ENCODE measurements at places on chromosomes 4 and X.

- DNase-seq: no peak
These were observed 39.3 kb downstream of the SYTL5 start for GRCh38 chrX:38045538-38046096.

GRCh38 chr4:41329361-41329760 is 72.6 kb downstream of the UCHL1 start:
- no peak for DNase-seq

DNA sequence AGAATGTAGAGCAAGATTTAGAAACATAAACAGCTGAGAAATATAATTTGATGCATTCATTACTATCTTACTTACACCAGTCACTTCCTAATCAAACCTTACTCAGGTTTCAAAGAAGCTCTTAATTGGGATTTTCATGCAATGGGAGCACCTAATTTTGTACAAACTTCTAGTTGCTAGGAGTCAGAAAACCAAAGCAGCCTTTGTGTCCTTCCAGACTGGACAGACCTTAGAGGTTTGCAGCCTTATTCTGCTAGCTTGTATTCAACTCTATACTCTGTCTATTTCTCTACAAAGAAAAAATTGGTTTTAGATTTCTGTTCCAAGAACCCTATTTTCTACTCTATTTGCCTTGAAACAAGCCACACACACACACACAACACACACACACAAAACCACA is 19.4 kb downstream of the GABRA2 start:
- DNase-seq: no peak

DNA sequence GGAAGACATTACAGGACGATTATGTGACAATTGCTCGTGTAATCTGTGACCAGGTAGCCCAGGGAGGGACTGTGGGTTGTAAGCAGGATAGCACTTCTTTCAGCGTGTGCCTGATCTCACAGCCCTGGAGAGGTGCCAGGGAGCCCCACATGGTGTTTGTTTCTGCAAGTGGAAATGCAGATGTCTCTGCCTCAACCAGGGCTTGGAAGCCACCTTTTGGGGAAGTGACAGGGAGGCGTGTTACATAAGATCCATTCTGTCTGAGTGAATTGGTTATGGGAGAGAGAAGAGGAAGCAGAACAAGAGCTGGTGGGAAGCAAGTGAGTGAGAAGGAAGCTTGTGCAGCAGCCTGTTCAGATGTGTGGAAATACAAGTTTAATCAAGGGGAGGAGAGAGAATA is 104.5 kb upstream of the GATB start:
- no peak for DNase-seq

DNA sequence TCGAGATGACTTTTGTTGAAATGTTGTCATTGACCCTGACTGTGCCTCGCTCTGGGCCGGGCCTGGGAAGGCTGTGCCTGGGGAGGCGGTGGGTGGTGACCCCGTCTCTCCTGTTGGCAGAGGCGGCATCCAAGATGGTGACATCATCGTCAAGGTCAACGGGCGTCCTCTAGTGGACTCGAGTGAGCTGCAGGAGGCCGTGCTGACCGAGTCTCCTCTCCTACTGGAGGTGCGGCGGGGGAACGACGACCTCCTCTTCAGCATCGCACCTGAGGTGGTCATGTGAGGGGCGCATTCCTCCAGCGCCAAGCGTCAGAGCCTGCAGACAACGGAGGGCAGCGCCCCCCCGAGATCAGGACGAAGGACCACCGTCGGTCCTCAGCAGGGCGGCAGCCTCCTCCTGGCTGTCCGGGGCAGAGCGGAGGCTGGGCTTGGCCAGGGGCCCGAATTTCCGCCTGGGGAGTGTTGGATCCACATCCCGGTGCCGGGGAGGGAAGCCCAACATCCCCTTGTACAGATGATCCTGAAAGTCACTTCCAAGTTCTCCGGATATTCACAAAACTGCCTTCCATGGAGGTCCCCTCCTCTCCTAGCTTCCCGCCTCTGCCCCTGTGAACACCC is 36.4 kb downstream of the HTRA3 start:
- DNase-seq: no peak

DNA sequence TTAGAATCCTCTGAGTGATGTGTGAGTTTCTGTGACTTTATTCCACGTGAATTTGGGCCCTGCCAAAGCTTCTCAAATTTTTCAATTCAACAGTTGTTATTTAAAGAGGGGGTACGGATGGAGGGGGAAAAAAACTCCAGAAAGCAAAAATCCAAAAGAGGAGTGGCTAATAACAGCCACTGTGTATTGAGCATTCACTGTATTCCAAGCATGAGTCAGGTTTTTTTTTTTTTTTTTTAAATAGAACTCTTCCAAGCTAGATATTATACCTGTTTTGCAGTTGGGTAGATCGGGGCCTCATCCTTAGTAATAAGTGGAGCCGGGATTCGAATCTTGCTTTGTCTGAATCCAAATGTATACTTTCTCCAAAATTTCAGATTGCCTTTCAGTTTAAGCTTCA is 6.4 kb upstream of the RHOH start:
- DNase-seq: no peak

DNA sequence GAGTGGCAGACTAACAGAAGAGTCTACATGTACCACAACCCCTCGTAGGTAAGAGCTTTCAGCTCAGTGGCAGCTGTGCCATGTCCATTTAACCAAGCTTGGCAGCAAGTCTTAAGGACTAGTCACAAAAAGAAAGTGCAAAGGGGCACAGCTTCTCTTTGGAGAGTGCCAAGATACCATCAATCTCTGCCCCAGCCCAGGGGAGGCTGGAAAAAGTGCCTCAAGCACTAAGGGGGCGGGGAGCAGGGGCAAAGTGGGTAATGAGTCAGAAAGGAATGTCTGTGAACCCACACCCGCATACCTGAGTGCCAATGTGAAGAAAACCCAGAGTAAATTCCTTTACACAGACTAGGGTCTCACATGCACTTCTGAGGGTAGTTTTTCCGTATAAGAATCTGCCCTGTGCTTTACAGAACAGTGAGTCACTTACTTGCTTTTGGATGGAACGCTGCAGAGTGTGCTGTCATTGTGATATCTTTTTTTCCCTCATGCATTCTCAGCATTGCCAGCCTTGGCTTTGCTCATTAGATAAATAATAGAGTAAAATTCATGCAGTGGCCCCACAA is 219.8 kb downstream of the ZNF674 start:
- no peak for DNase-seq
